T-helper 2 cell (primary cell): ENCODE measurements at places on chromosomes 2 and 18.

GRCh38 chr2:39816845-39817244 is 37.8 kb upstream of the THUMPD2 start:
- no peak for DNase-seq

DNA sequence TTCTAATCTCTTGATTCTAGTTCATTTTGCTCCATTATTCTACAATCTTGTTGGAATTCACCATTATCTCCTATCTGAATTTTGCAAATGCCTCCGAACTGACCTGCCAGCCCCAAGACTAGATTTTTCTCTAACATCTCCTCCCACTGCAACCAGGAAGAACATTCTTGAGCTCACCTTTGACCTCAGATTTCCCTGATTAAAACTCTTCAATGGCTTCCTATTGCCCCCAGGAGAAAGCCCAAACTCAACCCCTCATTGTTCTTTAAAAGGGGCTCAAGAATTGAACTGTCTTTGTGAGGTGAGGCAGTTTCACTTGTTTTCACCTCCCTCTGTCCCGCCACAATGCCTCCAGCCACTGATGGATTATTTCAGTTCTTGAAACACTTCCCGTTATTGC is 784.6 kb upstream of the ZEB2 start:
- DNase-seq = no peak

DNA sequence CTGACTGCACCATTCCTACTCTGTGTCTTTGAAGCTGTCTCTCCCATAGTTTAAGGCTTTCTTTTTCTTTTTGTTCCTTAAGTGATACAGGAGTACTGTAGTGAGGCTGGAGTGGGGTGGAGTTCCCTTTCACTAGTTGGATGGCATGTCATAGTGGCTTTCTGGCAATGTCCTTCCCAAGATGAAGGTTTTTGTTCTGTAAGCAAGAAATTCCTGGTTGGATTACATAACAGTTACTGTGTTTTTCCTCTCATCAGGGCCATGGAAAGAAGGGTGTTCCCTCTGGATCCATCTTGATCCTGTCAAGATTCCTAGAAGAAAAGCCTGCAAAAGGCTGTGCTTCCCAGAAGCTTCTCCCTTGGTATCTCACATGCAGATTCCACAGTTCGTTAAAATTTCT is 84.2 kb downstream of the ACKR3 start:
- DNase-seq = no peak

DNA sequence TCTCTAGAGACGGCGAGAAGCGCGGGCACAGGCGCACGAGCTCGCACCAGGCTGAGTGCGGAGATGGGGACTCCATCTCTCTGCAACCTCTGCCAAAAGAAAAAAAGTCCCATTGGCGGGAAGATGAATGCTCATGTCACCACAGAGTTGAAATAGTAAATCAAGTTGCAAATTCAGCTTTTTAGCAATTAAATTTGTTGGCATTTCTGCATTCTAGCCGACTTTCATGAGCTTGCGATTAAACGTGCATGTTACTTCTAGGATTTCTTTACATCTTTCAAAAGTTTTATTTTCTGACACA is 588 bp downstream of the CHAC2 start:
- peak; percentile 79 for DNase-seq

DNA sequence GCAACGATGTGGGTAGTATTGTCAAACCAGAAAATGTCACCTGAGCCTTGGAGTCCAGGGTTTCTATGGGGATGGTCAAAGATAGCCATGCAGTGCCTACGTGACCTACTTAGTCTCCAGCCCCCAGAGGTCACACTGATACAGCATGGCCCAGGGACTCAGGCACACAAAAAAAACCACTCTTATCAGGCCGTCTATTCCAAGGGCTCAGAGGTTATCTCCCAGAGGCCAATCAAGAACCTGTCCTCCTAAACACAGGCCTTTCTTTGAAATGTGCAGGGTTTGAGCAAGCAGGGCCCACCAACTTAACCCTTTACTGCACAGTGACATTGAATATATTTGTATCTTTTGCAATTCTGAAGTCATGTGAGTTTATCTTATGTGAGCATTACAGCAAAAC is 82.7 kb downstream of the MRO start:
- DNase-seq = no peak

DNA sequence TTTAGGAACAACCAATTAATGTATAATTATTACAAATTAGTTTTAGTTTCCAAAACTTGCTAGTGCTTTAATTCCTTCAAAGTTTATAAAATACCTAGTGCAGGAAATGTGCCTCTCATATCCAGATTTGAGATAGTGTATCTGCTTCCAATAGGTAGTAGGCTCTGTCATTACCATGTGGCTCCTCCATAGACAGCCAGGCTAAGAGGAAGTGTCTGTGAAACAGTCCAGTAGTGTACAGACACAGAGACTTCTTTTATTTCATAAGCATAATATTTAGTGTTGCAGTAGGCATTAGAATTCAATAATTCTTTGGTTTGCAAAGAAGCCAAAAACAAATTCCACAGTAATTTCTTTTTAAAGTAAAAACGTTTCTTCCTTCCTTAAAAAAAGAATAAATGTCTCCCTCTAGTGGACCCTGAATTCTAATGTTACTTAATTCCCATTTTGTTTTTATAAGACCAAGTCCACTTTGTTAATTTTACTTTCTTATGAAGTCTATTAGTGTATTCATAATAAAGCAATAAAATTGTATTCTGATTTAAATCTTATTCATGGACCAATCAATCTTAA is 101.2 kb downstream of the NEB start:
- no peak for DNase-seq

GRCh38 chr2:219497495-219498279 is 1.0 kb upstream of the GMPPA start:
- DNase-seq = no peak
